Hematopoietic multipotent progenitor cell treated with erythropoietin and hydrocortisone succinate and interleukin-3 and kit ligand, for 15 days (in vitro differentiated cells): ENCODE measurements at places on chromosomes 11 and 22.

GRCh38 chr11:100930185-100930778 is 199.3 kb downstream of the PGR start:
- peak; percentile 75 for DNase-seq

DNA sequence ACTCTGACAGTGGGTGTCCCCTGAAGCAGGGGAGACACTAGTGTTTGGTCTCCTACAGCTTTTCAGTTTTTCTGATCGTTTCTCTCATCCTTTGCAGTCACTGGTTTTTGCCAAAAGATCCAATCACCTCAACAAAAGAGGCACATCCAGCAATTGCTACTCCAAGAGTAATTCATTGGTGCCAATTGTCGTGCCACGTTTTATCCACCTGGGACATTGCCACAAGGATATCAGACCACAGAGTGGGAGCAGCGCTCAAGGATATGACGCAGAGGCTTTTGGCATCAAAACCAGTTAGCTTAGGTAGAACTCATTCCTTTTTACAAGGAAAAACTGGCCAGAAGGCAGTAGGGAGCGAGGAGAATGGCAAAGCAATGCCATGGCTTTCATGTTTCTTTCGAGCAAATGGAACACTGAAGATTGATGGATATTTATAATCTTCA is 40.9 kb upstream of the BLID start:
- DNase-seq: no peak

- DNase-seq: peak; percentile 89
These were observed 35.4 kb downstream of the PISD start for GRCh38 chr22:31626427-31627150.

- peak; percentile 73 for DNase-seq
These were observed 9.9 kb downstream of the NARS2 start for GRCh38 chr11:78564490-78565467.

DNA sequence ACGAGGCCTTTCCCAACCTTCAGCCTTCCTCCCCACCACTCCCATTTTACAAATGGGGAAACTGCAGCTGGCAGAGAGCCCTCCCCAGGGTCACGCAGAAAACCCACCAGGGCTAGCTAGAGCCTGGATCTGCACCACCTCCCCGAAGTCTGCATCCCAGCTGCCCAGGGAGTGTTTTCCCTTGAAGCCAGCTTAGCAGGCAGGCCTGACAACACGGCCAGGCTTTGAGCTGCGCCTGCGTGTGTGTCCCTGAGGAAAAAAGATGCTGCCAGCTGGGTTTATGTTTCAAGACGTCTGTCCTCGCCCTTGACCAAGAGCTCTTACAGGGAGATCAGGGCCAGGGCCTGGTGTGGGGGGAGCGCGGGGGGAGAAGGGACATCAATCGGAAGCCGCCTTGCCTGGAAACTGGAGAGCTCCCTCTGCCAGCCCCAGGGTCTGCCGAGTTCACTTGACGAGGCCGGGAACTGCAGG is 20.3 kb downstream of the WNT11 start:
- no peak for DNase-seq

DNA sequence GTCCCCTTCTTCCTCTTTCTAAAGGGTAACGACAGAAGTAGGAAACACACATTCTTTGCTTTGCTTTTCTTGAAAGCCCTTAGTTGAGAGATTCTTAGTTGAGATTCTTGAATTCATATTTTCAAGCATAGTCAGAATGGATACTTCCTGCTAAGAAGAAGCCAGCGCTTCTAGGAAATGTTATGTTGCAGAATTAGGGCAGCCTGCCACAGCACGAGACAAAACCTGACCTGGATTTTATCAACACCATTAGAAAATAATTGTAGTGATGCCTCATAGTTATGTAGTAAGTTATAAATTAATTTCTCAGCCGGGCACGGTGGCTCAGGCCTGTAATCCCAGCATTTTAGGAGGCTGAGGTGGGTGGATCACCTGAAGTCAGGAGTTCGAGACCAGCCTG is 37.9 kb upstream of the NUP160 start:
- DNase-seq: no peak

DNA sequence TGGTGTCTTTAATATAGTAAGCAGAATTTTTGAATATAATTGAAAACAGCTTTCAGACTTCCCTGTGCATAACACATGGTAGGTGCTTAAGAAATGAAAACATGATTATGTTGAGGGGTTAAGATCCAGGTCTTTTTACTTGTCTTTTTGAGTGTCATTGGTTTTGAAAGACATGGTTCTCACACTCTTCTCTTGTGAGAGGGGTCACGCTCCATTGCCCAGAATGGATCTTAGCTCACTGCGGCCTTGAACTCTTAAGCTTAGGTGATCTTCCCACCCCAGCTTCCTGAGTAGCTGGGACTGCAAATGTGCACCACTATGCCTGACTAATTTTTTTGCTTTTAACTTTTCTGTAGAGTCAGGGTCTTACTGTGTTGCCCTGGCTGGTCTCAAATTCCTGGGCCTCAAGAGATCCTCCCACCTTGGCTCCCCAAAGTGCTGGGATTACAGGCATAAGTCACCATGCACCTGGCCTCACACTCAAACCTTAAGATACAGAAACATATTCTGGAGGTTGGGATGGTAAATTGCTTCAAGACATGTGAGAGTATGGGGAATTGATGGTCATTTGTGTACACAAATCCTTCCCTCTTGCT is 1.4 kb downstream of the SPCS2 start:
- no peak for DNase-seq

GRCh38 chr11:101668236-101668635 is 84.4 kb upstream of the TRPC6 start:
- DNase-seq: no peak

GRCh38 chr11:373716-374551 is 4.6 kb downstream of the B4GALNT4 start:
- no peak for DNase-seq

DNA sequence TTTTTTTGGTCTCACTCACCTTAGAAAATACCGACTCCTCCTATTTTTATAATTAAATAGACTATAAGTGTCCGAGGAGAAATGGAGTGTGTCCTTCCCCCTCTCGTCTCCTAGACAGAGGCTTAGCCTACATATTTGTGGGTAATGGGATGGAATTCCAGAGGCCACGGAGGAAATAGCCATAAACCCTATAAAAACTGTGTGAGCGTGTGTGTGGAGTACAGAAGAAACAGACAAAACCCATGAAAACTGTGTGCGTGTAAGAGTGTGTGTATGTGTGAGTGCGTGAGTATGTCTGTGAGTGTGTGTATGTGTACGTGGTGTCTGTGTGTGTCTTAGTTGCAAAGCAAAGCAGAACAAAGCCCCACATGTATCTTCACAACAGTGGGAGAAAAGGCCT is 883.5 kb downstream of the OPCML start:
- no peak for DNase-seq

- DNase-seq: no peak
These were observed 6.5 kb downstream of the PIM3 start for GRCh38 chr22:49966774-49967705.

- DNase-seq: no peak
These were observed 53.6 kb upstream of the OR5D13 start for GRCh38 chr11:55719608-55720160.

GRCh38 chr11:121321614-121322243 is 29.2 kb downstream of the SC5D start:
- DNase-seq: no peak

DNA sequence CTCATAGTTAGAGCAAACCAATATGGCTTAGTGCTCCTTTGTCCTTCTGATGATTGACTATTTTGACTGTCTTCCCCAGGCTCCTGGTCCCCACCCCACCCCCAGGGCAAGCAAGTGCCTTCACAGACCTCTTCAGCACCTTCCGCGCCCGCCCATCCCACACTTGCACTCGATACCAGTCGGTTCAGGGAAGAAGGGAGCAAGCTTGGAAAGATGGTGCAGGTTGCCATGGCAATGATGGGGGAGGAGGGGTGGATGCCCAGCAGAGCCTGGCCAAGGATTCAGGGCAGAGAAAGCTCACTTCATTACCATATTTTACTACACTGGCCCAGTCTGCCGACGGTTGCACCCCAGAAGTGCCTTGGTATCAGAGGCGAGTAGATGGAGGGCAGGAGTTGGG is 2.2 kb downstream of the TMEM132A start:
- DNase-seq: no peak

DNA sequence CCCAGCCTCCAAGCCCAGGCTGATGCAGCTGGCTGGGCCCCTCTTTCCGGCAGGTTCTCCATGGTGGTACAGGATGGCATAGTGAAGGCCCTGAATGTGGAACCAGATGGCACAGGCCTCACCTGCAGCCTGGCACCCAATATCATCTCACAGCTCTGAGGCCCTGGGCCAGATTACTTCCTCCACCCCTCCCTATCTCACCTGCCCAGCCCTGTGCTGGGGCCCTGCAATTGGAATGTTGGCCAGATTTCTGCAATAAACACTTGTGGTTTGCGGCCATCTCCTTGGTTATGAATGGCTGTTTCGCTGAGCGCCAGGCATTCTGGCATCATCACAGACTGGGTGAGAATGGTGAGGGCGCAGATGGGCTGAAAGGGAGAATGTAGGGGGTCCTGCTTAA is 3.6 kb downstream of the PRDX5 start:
- peak; percentile 54 for DNase-seq

DNA sequence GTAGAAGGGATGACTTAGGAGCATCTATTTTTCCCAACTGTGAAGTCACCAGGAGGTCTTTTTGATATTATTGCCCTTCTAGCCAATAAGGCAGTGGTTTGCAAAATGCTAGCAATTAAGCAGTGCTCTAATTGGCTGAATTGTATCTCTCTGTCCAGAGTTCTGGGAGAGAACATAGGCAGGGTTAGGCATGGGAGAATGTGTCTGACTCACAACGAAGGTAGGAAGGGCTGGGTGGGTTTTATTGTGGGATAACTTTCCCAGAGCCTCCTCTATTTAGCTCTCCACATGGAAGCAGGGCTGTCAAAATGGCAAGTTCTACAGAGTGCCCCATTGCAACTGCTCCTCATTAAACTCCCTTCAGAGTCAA is 415.9 kb upstream of the CADM1 start:
- no peak for DNase-seq

- no peak for DNase-seq
These were observed 96.1 kb upstream of the THY1 start for GRCh38 chr11:119518746-119519730.

GRCh38 chr11:120326845-120327281 is 1.8 kb downstream of the TLCD5 start:
- no peak for DNase-seq

DNA sequence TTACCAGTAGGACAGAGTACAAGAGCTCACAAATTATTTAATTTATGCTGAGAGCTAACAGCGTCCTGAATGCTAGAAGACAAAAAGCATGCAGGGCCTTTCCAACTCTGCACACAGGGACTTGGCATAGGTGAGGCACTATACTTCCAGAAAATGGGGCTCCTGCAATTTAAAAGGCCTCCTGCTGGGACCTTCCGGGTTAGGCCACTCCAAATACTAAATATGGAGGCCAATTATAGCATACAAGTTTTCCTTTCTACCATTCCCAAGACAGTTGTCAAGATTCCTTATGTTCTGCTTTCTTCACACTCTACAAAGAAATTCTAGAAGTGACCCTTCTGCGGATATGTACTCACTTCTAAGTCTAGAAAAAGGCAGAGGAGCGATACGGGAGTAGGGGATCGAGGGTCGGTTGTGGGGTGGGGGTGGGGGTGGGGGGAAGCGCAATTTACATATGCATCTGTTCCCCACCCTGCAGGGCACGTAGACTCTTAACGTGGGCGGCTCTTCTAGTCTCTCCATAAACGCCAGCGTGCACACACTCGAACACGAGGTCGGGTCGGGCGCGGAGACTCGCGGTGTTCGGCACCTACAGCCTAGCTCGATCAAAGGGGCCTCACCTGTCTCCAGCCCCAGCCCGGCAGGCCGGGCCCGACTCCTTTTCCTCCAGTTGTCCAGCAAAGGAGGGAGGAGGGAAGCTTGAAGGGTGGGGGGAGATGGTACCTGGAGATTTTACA is 728 bp downstream of the DCUN1D5 start:
- DNase-seq: peak; percentile 34

- DNase-seq: no peak
These were observed 15.9 kb downstream of the SMIM38 start for GRCh38 chr11:69171476-69172240.

- DNase-seq: no peak
These were observed 29.0 kb upstream of the CREB3L1 start for GRCh38 chr11:46248289-46249102.

- peak; percentile 24 for DNase-seq
These were observed 592 bp upstream of the CTSC start for GRCh38 chr11:88337987-88338668.

- no peak for DNase-seq
These were observed 93.6 kb downstream of the RPL27A start for GRCh38 chr11:8776209-8776608.

DNA sequence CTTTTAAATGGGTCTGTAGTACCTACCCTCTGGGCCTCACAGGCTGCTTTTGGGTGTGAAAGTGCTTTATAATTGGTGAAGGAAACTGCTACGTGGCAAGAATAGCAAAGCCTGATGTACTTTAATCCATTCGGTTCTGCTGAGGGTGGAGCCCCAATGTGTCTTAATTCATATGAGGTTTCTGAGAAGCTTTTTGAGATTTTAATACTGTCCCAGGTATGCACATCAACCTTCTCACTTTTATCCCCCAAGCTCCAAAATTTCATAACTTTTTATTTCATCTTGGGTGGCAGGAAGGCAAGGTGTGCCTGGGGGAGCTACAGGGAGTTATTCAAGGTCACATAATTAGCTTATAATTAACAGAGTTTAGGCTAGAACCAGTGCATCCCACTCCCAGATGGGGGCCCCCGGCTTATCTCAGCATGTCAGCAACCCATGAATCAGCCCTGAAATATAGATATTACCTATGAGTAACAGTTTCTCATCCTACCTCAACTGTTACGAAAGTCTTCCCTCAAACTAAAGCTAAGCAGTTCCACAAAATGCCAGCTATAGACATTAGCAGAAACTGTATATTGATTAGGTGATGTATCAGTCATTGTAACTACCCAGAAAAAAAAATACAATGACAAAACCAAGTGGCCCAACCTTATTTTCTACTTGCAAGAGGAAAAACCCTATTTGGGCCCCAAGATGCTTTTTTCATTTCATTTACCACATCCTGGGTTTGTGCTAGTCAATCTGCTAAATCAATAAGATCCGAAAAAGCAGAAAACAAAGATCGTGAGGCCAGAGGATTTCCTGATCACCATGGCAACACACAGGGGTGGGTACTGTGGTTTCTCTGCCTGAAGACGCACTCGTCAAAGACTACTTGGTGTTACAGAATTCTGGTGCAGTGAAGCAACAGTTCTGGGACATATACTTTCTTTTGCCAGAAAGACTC is 26.7 kb downstream of the CD44 start:
- peak; percentile 36 for DNase-seq

- DNase-seq: no peak
These were observed 137.1 kb downstream of the CEP164 start for GRCh38 chr11:117464778-117465177.

GRCh38 chr11:40178470-40178869 is 1281.0 kb downstream of the LRRC4C start:
- DNase-seq: no peak
